Suprapubic skin (tissue), 4 donors: ENCODE measurements at places on chromosomes 1 and 21.

- DNase-seq = no peak
Measured at GRCh38 chr1:234597894-234598293, 12.1 kb downstream of the IRF2BP2 start.

DNA sequence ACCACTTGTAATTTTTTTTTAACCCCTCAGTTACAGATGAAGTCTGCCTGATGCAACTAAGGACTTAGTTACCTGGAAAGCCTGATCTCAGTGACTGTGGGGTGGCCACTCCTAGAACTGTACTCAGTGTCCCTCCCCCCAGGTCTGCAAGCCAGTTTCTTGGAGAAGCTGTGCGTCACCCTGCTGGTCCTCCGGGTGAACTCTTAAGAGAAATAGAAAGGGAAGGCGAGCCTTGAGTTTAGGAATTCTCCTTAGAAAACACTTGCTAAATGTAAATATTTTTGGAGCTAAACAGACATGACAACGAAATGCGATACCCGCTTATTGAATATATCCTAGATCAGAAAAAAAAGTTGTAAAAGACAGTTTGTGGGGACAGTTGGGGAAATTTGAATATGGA, 730 bp downstream of the SLC16A4 start:
- no peak for DNase-seq

DNA sequence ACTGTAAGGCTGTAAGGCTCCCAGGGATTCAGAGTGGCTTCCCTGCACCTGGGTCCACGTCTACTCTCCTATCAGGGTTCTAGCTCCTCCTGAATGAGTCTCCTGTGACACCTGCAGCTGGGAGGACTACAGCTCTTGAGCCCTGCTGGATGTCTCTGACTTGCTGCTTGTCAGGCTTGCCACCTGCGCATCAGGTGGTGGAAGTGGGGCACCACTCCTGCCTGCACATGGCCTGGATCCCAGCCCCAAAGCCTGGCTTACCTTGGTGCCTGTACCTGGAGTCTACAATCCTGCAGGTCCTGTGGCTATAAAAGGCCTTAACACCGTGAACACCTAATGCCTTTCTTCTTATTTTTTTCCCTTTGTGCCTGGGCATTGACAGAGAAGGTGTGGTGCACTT, 82.2 kb downstream of the FAM78B start:
- no peak for DNase-seq

DNA sequence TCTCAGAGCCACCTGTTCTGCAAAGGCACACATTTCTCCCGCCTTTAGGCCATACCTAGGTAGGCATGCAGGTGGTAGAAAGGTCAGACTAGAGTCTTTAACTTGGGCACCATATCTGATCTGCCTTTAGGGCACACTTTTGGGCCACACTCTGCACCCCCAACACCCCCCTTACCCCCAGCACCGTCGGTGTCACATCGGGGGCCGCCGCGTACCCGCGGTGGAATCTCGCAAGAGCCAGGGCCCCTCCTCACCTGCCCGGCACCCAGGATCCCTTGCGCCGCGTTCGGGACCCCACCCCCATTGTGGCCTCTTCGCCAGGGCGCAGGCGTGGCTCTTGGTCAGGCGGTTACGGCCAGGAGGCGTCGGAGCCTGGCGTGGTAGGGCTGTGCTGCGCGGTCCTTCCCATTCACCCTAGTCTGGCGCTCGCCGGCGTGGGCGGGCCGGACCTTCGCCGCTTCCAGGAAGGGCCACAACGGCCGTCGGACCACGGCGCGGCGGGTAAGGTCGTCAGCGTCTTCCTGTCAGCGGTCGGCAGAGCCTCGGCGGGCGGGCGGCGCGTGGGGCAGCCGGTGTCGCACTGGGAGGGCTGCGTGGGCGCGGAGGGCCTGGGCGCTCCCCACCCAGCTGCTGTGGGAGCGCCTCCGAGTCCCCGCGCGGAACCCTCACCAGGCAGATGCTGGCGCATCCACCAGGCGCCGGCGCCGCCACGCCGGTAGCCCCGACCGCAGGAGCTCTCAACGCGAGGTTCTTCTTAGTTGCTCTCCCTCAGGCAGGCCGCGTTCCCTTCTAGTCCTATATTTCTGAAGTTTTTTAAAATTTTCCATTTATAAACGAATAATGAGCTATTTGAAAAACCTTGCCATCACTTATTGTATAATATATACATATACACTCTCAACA, at the start of gene DNAH14:
Gene DNAH14 (plus strand): TSS at position 341 of the 903 bp plus-strand sequence. CDS start 23,028 bp downstream, outside the sequence.
- DNase-seq = peak; percentile 83

GRCh38 chr1:3393987-3394920, 60.2 kb upstream of the ARHGEF16 start:
- no peak for DNase-seq

DNA sequence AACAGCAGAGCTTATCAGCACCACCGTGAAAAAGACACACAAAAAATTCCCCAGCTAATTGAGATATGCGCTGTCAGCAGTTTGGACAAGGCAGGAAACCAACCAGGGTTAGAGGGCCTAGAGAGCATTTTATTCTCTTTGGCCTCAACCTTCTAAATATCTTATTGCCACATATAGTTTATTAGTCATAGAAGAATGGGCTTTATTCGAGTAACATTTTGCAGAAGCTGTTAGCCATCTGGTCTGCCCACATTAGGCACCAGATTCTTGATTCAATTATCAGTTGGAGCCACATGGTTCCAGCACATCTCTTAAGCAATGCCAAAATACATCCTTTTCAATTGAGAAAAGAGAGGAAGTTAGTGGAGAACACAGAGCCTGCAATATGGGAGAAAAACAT, 109.9 kb upstream of the CXADR start:
- no peak for DNase-seq

DNA sequence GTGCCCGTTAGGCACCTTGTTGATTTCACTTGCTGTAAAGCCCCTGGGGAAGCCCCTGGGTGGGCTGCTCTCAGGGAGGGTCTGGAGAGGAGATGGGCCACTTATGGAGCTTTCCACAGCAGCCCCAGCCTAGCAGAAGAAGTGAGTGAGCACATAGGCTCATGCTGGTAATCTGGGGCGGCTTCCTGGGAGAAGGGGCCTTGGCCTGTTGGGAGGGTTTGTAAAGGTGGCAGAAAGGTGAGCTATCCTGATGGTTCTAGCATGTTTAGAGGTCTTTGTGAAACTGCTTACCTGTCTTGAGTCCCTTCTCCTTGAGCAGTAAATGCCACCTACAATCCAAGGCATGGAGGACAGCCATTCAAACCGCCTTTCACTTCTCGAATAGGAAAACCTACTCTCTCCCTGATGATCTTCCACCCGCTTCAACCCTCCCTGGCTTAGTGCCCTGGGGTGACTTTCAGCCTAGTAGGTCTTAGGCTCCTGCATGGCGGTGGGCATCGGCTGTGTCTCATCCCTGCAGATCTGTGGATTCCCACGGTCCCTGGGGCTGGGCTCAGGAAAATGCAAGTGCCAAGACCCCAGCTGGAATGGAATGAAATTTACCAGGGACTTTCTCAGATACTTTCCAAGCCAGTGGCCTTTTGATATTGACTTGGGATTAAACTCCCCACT, 87.6 kb upstream of the SELENON start:
- DNase-seq = no peak

DNA sequence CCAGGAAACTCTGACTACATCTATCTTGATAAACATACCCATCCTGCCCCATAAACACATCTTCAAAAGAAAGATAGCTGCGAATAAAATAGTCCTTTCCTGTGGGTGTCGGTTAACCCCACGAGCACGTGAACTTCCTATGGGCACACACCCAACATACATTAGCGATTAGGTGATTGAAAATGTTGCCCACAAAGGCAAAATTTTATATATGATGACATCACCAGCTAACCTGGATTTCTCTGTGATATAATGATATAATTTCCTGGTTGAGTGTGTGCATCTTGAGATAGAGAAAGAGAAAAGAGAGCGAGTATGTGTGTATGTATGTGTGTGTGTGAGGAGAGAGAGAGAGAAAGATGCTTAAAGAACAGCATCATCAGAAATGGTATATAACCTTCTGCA, 296.1 kb downstream of the PTPRC start:
- no peak for DNase-seq

DNA sequence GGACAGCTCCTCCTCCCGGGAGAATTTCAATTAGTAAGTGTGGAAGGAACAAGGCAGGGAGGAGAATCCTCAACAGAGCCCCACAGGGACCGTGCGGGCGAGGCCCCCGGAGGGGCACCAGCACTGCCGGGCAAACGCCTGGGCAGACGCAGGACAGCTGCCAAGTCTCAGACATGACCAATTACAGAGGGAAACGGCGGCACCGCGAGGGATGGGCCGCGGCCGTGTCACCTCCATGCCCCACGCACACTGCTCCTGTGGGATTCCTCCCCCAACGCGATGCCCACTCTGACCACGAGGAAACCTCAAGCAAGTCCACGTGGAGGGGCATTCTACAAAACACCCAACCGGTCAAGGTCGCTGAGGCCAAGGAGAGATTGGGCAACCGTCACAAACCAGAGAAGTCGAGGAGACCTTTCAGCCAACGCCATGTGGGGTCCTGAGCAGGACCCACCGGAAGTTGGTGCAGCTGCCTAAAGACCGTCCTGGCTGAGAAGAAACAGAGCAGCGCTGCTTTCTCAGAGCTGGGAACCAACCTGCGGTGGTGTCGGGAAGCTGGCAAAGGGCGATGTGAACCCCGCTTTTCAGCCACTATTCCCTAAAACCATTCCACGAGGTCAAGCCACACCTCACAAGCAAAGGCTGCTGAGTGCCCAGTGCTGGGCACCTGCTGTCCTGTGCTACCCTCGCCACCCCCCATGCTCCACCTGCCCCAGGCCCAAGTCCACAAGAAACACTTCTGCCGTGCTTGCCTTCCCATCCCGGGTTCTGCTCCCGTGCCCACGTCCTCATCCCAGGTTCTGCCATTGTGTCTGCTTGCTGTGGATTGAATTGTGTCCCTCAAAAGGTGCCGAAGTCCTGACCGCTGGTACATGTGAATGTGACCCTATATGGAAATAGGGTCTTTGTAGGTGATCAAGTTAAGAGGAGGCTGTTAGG, 1.4 kb upstream of the KRTAP10-4 start:
- no peak for DNase-seq

DNA sequence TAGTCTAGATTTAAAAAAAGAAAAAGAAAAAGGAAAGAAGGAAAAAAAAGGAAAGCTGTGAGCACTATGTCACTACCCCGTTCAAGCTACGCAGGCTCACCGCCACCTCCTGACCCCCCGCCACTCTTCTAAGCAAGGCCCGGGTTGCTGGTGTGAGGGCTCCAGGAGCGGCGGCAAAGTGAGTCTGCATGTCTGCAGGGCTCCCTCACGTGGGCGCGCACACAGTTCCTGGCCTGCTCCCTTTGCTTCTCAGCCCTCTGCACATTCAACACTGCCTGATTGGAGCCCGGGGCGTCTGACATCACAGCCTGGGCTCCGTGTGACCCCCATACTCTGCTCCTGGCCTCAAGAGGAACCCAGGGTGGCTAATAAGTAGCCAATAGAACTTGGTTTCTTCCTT, 81.4 kb upstream of the TLR5 start:
- DNase-seq = no peak

DNA sequence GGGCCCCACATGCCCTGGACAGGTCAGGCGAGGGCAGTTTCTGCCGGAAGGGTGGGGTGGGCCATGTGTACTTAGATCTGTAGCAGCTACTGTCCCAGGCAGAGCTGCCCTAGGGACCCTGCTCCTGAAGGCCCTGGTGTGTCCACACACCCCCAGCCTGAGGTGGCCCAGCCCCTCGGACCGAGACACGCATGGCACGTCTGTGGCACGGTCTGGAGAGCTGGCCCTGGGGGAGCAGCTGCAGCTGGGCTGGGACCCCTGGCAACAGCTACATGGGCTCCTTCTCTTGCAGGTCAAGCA, 24.6 kb downstream of the PANK4 start:
- no peak for DNase-seq

GRCh38 chr1:198300451-198300850, 143.7 kb downstream of the NEK7 start:
- DNase-seq = no peak

DNA sequence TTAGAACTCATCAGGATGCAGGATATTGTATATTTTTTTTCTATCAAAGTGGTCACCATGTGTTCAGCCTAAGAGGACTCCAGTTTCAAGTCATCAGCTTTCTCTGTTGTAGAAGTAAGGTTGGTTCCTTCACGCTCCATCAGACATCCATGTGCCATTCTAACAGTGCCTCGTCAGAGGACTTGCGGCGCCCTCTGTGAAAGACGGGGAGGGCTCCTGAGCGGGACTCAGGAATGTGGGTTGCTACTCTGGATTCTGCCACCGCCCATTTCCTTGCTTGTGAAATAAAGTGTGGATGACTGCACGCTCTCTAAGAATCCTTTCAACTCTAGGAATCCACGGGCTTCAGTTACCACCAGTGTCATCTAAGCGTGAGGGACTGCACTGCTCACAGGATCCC, 593.5 kb downstream of the KIF26B start:
- no peak for DNase-seq

DNA sequence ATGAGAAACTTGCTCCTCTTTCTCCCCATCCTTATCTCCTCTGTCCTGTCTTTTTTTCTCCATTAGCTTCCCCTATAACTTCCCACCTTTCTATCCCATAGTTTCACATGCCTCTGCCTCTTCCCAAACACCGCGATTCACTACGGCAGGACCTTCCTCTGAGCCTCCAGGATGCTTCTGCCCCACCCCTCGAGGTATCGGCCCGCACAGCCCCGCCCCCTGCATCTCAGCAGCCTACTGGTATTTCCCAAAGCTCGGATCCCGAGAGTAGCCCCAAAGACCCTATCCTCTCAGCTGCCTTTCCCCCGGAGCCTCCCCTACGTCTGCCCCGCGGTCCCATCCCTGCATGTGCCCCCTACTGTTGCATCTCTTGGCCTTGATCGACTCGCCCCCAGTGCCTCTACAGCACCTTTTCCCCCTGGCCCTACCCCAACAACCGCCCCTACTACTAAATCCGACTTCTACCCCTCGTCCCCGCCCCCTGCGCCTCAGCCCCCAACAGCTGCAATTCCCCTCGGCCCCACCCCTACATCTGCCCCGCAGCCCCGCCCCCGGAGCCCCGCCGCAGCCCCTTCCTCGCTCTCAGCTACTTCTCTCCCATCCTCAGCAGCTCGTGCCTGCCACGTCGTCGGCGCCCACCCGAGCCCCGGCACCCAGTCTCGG, 512 bp downstream of the PIAS3 start:
- peak; percentile 85 for DNase-seq

DNA sequence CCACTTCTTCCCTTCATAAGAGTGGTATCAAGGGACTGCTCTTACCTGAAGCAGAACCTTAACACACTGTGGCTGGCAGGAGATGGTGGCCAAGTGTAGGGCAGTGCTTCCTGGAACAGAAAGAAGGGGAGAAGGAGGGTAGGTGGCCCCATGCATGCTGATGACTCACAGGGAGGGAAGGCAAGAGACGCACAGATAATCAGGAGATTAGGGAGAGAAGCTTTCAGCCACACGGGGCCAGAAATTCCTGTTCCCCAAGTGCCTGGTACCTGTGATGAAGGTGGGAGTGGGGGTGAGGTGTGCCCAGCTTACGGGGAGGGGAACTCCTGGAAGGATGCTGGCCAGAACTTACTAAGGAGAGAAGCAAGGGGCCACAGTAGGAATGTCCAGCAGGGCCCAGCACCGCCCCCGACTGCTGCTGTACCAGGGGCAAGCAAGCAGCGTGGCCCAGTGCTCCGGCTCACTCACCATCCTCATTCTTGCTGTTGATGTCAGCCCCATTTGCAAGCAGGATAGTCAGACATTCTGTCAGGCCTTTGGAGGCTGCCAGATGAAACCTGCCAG, 7.7 kb downstream of the ANKRD35 start:
- peak; percentile 60 for DNase-seq

- peak; percentile 51 for DNase-seq
Measured at GRCh38 chr1:44033756-44034155, 2.5 kb upstream of the SLC6A9 start.
